ENCODE measurements at places on chromosomes 16 and 17.
A peak's percentile ranks its signal among the peaks of the same experiment; 100 is the strongest.

DNA sequence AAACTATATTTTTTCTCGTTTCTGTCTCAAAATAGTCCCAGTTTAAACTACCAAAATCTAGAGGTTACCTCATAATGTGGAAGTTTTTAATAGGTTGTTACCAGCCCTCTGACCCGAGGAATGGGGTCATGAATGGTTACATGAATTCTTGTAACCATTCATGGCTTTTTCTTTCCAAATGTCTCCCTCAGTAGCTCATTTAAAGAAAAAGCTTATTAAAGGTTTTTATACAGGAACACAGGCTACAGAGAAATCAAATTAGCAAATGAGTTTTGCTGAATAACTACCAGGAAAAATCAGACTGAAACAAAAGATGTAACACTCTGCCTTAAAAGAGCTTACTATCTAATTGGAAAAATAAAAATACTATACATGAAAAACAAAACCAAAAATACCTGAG, 63.4 kb downstream of the SMURF2 start:
- no peak for DNase-seq

GRCh38 chr16:28561557-28562187, 8.0 kb downstream of the SGF29 start:
- no peak for DNase-seq

DNA sequence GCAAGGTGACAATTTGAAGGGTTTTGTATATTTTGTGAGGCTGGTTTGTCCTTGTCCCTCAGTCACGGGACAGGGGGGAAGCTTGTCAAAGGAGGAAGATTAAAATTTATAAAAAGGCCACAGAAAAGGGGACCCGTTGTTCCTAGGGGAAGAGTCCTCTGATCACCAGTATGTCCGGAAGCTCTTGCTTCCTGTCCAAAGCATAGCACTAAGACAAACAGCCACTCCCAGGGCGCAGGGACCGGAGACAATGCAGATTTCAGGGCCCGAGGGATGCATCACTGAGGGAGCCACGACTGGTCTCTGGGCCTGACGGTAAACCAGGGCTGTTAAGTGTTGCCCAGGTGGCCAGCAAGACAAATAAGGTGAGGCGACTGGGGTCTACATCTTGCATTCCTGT, 95.2 kb downstream of the MAF start:
- DNase-seq: no peak

DNA sequence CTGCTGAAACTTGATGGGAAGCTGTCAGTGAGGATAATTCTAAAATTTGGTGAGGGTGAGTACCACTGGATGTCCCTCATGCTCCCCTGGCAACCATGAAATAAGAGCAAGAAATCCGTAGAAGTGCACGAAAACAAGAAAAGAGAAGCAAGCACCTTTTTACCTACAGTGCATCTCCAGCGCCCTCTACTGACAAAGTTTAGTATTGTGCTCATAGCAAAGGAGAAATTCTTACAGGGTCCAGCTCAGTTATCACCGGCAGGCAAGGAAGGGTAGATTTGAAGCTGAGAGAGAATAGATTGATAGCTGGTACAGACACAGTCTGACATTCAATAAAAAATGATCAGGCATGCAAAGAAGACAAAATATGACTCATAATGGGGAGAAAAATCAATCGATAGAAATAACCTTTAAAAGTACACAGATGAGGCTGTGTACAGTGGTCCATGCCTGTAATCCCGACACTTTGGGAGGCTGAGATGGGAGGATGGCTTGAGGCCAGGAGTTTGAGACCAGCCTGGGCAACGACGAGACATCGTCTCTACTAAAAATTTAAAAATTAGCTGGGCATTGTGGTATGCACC, 28.3 kb upstream of the TEX2 start:
- DNase-seq: no peak

- no peak for DNase-seq
Measured at GRCh38 chr17:29825604-29826003, 104.4 kb downstream of the SSH2 start.

GRCh38 chr17:21199856-21200255, 14.1 kb downstream of the TMEM11 start:
- DNase-seq: no peak

GRCh38 chr17:50675627-50676026, 32.1 kb downstream of the ANKRD40 start:
- no peak for DNase-seq

GRCh38 chr16:48126801-48127644, 28.8 kb downstream of the ABCC12 start:
- DNase-seq: peak; percentile 97

- no peak for DNase-seq
Measured at GRCh38 chr16:84768061-84768807, 51.6 kb upstream of the CRISPLD2 start.

DNA sequence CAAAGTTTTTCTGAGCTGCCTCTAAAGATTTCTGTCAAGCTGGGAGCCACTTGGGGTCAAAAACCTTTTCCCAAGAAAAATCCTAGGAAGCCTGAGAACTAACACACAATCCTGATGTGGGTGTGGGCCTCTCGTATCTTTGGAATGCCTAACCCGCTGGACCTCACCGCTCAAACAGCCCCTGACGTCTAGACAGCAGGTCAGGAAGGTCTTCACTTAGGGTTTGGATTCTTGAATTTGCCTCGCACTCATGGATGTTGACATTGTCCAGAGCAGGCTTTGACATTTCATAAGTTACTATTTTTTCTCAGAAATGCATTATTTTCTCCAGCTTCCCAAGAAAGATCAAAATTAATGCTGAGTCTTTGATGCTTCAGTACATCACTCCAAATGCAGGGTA, 18.9 kb downstream of the TEX2 start:
- DNase-seq: no peak

DNA sequence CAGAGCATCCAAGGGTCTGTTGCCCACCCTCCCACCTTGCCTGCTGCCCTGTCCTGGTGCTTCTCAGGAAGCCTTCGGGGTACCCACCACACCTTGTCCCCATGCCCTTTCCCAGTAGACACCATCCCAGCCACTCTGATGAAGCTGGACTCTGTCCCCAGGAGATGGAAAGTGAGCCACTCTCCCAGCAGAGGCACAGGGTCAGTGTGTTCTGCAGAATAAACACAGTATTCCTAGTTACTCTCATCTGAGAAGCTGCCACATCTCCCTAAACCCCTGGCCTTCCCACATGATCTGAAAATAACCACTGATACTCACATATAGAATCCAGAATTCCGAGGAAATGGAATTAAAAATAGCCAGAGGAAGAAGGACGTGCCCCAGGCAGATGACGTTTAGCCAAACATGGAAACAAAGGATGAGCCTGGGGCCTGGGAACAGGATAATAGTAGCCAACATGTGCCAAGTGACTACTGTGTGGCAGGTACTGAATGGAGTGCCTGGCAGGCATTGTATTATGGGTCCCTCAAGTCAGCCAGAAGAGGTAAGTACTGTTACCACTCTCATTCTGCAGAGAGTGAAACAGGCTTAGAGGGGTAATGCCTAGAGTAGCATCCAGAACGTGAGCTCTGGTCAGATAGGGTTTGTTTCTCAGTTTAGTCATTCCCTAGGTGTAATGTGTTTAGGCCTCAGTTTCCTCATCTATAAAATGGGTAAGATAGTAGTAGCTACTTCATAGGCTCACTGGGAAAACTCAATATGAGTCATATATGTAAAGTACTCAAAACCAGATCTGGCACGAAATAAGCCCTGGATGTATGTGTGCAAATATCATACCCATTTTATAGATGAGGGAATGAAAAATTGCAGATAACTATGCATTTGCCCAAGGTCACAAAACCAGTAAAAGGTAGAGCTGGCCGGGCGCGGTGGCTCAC, 20.8 kb upstream of the PEMT start:
- no peak for DNase-seq

DNA sequence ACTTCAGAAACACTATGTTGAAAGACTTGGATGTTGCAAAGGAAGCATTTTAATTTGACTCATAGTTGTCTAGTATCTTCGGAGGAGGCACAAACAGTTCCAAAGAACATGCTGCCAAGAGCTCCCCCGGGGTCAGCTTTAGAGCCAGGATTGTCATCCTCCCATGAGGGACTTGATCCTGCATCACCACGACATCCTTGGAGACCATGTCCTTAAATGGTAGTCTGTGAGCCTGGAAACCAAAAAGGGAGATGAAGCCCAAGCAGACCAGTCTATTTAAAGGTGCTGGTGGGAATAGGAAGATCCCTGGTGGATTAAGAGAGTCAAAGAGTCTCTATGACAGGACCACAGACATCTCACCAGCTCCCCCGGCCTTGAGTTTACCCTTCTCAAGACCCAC, 33.3 kb upstream of the DYNLRB2 start:
- no peak for DNase-seq

- DNase-seq: peak; percentile 71
Measured at GRCh38 chr17:16521070-16521727, 29.2 kb upstream of the LRRC75A start.

DNA sequence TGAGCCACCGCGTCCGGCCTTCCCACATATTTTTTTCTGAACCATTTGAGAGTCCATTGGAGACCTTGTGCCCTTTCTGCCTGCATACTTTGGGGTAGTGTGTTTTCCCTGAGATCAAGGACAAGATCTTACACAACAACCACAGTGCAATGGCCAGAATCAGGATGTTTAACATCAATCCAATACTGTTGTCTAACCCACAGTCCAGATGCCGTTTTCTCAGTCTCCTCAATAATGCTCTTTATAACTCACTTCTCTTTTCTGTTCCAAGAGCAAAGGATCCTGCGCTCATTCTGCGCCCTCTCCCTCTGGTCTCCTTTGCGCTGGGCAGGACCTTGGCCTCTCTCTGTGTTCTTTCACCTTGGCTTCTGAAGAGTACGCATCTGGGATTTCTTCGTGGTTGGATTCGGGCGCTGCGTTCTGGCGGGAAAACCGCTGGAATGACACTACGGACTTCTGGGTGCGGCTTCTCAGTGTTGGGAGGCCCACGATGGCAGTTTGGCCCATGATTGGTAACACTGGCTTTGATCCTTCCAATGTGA, 16.6 kb downstream of the CBX4 start:
- no peak for DNase-seq

All from fibroblast of skin of left biceps (primary cell).